ENCODE measurements at places on chromosomes 2 and 18.

DNA sequence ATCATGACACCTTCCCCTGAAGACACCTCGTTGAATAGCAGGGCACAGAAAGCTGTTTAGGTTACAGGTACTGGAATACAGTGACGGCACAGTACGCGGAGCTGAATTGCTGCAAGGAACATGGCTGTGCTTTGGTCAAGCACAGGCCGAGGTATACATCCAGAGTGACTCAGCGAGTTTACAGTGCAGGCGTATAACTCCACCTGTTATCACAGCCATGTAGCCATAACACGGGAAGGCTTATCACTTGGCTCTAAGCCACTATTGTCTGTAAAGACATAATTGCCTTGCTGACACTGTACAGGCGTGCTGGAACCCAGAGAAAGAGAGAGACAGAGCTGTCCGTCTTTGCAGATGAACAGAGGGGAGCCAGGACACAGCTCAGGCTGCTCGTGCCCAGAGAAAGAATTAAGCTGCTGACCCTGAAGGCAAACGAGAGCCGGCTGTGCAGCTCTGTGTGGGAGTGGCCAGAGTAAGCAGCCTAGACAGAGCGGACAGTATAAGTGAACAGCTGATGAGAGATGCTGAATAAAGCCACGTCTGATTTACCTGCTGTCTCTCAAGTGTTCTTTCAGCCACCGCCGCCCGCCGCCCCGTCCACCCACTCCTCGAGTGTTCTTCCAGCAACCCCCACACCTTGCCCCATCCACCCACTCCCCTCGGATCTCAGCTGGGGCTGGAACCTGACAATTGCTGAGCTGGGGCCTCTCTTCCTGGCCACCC, 87.3 kb upstream of the PPP1CB start:
- DNase-seq, result no peak

DNA sequence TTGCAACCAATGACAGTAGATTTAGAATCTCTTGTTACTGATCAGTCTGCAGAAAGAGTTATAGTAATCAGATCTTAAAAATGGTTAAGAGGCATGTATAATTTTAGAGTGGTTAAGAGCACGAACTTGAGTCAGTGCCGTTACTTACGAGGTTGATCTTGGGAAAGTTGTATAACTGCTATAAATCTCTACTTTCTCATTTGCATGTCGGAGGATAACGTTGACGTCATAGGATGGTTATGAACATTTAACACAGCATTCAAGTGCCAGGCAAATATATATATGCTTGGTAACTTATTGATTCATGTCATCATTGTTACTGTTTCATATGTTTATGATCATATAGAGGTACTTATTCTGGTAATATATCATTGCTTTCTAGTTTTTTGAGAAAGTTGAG, 146.2 kb downstream of the ARHGAP28 start:
- no peak for DNase-seq

GRCh38 chr2:72291059-72291458, 143.4 kb upstream of the CYP26B1 start:
- no peak for DNase-seq

GRCh38 chr2:84649487-84650142, 133.3 kb downstream of the DNAH6 start:
- DNase-seq, result no peak

- DNase-seq, result no peak
These were observed 9.3 kb upstream of the TRAPPC8 start for GRCh38 chr18:31952223-31952622.

- DNase-seq, result no peak
These were observed 72.7 kb downstream of the GREB1L start for GRCh38 chr18:21314724-21315123.
